ENCODE measurements at places on chromosomes 5 and 9.

GRCh38 chr5:89929173-89929572 lies 480.4 kb downstream of the CETN3 start:
- DNase-seq: no peak

- DNase-seq: no peak
Measured at GRCh38 chr5:167485061-167485774, 806.2 kb upstream of the WWC1 start.

GRCh38 chr9:36728651-36729520 lies 156.2 kb downstream of the MELK start:
- DNase-seq: peak; percentile 64

DNA sequence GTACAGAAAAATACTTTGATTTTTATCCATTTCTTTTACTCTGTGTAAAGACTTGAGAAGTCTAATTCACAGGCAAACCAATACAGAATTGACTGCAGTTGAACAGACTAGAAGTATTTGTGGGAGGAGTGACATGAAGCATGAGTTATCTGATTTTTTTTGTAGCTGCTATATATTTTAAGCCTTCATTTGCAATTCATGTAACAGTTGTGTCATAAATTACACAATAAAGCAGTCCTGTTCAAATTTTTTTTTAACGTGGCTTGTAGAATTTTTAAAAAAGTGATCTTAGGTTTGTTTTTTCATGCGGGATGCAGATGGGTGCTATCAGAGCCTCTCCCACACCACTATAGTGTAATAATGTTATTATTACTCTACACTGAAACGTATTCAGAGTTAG lies 2.9 kb upstream of the MAML1 start:
- DNase-seq: no peak

- no peak for DNase-seq
Measured at GRCh38 chr5:31273631-31274378, 80.3 kb downstream of the CDH6 start.
